SK-MEL-5 (cell line): ENCODE measurements at places on chromosomes 1 and 21. TPM values are rescaled to one million over a fixed set of nuclear protein-coding genes. Genes with fewer than 3 reads are reported as not detected.

Gene SPATA6
- 6.5 and 6.8 TPM in 2 replicates for total RNA-seq

Gene SERTAD4
- 2.5 and 2.7 TPM in 2 replicates for total RNA-seq

Gene KCNA3
- total RNA-seq: not detected in 2 replicates

Gene RHBG
- not detected in 2 replicates for total RNA-seq

Gene DFFA
- total RNA-seq: 43.1 and 43.9 TPM in 2 replicates

Gene TRIM46
- 0.85 and 1.3 TPM in 2 replicates for total RNA-seq

Gene CELA3B
- total RNA-seq: not detected in 2 replicates

Gene ODR4
- total RNA-seq: 27.0 and 32.3 TPM in 2 replicates

Gene ASAP3
- 7.0 and 7.1 TPM in 2 replicates for total RNA-seq

Gene FABP3
- not detected in 2 replicates for total RNA-seq

Gene TIAM1
- total RNA-seq: 4.2 and 4.3 TPM in 2 replicates

Gene S100A11
- 566 and 602 TPM in 2 replicates for total RNA-seq

Gene HMCN1
- 128 and 150 TPM in 2 replicates for total RNA-seq

Gene TRIM67
- total RNA-seq: 0.03 TPM in 1 of 2 replicates, not detected in the other

Gene ZNF670
- total RNA-seq: 4.9 and 5.4 TPM in 2 replicates

Gene LRRC53
- not detected in 2 replicates for total RNA-seq

Gene PRAMEF2
- total RNA-seq: not detected in 2 replicates

Gene SAMSN1
- total RNA-seq: not detected in 2 replicates

Gene RXFP4
- total RNA-seq: not detected in 2 replicates

Gene AKR7A3
- 0.21 and 0.27 TPM in 2 replicates for total RNA-seq

Gene TRIM45
- 14.8 and 16.0 TPM in 2 replicates for total RNA-seq

Gene ZNF683
- not detected in 2 replicates for total RNA-seq

Gene LCE3D
- total RNA-seq: not detected in 2 replicates

Gene TSTD1
- total RNA-seq: 0.98 and 1.8 TPM in 2 replicates

Gene DENND2D
- 3.0 and 3.5 TPM in 2 replicates for total RNA-seq

Gene ETV3L
- total RNA-seq: not detected in 2 replicates

Gene HES4
- total RNA-seq: 4.8 and 8.4 TPM in 2 replicates

Gene TAS1R3
- not detected in 2 replicates for total RNA-seq

Gene UMODL1
- not detected in 2 replicates for total RNA-seq

Gene PTPN22
- total RNA-seq: 0.08 TPM in 1 of 2 replicates, not detected in the other

Gene NTMT2
- total RNA-seq: not detected in 2 replicates

Gene PCNX2
- 4.1 and 4.8 TPM in 2 replicates for total RNA-seq

Gene RXRG
- total RNA-seq: 44.3 and 53.3 TPM in 2 replicates

Gene C1orf74
- 3.4 and 4.8 TPM in 2 replicates for total RNA-seq

Gene LENEP
- 0.48 and 1.2 TPM in 2 replicates for total RNA-seq

Gene GCSAML
- 0.32 and 0.43 TPM in 2 replicates for total RNA-seq

Gene LGR6
- total RNA-seq: not detected in 2 replicates

Gene ZBED6
- total RNA-seq: 10.3 and 14.7 TPM in 2 replicates
